NCI-H510A treated with DMSO at 0.1 percent for 48 hours (cell line): ENCODE measurements at places on chromosomes 7 and 10.

GRCh38 chr7:34687529-34687928 lies 29.5 kb downstream of the NPSR1 start:
- DNase-seq: no peak

DNA sequence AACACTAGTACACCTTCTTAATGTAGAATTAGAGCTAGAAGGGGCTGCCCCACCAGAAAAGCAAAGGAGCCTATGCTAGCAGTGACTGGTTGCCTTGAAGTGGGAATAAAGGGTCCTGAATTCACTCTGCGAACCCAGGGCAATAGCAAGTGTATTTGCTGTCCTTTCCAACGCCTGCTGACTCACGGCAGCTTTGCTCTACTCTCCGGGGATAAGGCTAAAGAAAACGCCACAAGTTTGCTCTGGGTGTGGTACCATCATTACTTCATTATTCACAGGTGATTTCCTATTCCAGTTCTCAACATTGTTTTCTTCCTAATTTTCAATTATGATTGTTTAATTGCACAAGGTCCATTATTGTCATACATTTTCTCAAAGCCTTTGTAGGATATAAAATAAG lies 220.5 kb upstream of the AOAH start:
- no peak for DNase-seq

DNA sequence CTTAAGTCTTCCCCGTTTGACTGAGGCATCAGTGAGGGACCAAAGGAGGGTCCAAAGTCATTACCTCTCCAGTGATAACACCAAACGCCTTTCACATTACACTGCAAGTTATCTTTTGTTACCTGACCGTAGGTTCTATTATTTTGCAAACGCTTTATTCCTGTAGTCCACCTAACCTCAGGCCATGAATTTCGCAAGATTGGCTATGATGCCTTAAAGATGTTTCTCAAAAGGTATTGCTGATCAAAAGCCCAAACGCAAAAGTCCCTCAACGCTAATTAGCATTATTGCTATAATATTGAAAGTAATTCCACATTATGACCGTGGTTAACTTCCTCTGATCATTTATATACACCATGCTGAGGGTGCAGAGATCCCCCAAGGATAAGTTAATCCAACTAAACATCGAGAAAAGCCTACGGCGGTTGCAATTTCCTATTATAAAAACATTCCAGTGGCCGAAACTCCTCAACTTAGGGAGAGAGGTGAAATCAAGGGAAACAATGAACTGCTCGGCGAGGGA lies 649 bp downstream of the DNA2 start:
- no peak for DNase-seq

- no peak for DNase-seq
Observed at GRCh38 chr7:45071528-45071927, 17.2 kb downstream of the NACAD start.

- no peak for DNase-seq
Observed at GRCh38 chr7:102318482-102318971, 31.9 kb downstream of the SH2B2 start.

GRCh38 chr7:98283127-98283886 lies 1.8 kb downstream of the BRI3 start:
- no peak for DNase-seq

DNA sequence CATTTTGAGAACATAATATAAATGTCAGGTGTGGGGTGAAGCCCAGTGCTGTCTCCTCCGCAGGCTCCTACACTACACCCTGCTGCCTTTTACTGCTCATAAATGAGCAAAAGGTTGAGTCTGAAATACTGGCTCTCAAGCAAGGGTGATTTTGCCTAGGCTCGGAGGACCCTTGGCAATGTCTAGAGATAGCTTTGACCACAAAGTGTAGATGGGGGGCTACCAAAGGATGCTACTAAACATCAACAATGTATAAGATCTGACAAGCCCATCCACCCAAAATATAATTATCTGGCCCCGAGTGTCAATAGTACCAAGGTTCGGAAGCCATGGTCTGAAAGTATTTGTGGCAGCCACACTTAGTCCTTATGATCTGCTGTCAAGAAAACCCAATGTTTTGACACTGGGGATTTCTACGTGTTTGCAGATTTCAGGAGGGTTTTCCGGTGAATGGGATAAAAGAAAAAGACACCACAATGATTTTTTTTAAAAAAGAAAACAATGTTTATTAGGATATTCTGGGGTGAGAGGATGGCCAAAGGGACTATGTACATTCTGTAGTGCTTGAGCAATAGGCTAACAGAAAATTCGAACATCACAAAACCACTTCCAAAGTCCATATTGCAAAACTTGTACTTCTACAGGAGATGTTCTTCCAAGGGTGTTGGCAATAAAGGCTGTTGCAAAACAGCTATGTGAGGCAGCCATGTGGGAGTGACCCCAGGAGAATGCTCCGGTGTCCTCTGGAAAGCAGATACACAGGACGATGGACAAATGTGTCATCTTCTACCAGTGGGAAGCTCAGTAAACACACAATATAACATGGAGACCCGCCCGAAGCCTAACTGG lies 216.3 kb downstream of the GFRA1 start:
- DNase-seq: no peak

DNA sequence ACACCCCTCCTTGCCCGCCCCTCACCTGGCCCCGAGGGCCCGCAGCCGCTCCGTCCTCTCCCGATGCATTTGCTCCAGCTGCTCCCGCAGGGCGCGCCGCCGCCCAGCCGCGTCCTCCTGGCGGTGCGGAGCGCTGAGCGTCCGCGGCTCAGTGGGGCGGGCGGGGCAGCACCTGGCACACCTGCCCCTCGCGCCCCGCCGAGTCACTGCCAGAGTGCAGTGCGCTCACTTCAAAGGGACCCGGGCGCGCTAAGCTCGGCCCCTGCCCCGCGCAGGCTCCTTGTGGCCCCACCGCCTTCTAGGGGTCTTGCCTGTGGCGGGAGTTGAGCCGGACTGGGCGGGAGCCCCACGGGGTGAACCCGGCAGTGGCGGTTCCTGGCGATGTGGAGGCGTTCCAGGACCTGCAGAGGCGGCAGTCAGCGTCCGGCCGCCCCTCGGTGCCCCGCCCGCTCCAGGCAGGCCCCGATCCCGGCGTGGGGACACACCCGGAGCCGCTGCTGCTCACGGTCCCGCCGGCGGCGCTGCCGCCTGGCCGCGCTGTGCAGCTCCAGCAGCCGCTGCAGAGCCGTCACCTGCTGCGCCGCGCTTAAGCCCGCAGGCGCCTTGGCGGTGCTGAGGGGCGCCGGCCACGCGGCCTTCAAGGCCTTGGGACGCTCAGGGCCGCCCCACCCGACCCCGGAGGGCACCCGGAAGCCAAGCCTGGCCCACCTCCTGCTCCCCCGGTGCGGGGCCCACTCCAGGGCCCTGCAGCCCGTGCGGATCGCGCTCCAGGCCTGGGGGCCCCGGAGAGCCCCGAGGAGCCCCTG lies 6.7 kb downstream of the ATP6V1F start:
- peak; percentile 15 for DNase-seq
